NCI-H2081 (cell line): ENCODE measurements at places on chromosomes 3 and 15.
A peak's percentile ranks its signal among the peaks of the same experiment; 100 is the strongest.

DNA sequence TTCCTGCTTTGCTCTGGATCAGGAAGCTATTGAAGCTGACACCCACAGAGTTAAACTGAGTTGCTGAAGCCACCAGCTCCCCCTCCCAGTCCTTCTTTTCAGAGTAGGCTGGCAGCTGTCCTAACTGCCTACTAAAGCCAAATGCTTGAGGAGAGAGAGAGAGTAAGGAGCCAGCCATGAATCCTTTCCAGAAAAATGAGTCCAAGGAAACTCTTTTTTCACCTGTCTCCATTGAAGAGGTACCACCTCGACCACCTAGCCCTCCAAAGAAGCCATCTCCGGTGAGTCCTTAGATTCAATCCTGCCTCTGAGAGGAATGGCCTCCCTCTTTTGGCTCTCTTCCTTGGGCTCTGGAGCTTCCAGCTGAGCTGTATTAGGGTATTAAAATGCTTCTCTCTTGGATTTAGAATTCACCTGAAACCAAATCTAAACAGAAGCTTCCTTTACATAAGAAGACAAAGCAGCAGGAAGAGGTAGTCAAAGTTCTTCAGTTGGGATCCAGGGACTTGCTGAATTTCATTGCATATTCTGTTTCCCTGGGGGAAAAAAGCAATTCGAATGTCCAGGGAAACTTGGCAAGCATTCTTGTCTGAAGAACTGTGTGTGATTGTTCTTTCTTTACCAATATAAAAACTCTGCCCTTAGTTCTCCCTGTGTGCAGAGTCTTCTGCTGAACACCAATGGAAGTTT is at the start of gene SLC15A2:
Gene SLC15A2, plus strand, starts transcription at position 101 of the 690 bp plus-strand sequence. Its CDS starts 76 bp downstream, at position 177.
- no peak for DNase-seq

GRCh38 chr3:176041812-176042211 is 1155.5 kb downstream of the TBL1XR1 start:
- no peak for DNase-seq

DNA sequence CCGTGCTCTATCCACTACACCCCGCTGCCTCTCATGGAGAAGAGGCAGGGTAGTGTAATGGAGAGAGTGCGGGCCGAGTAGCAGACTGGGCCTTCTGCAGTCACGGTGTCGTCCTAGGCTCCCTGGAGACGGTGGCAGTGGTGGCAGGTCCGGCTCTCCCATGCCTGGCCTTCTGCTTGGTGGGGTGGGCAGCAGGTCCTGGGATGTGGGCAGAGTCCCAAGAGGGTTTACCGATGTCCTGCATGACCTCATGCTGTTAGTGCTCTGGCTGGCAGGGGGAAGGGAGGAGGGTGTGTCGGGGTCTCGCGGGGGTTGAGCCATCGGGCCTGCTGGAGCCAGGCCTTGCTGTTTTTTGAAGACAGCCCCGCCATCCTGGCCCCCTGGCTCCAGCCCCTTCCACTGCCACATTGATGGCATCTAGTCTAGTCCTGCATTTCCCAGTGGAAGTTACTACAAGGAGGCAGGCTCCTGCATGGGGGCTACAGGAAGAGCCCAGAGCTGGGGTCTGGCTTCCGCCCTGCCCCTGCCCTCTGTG is 73.6 kb upstream of the SEC13 start:
- DNase-seq: no peak

- no peak for DNase-seq
Observed at GRCh38 chr3:124411728-124412127, 318.5 kb upstream of the UMPS start.

- DNase-seq: no peak
Observed at GRCh38 chr3:164416491-164417222, 661.6 kb downstream of the SI start.

- no peak for DNase-seq
Observed at GRCh38 chr3:186213946-186214345, 105.1 kb upstream of the ETV5 start.

DNA sequence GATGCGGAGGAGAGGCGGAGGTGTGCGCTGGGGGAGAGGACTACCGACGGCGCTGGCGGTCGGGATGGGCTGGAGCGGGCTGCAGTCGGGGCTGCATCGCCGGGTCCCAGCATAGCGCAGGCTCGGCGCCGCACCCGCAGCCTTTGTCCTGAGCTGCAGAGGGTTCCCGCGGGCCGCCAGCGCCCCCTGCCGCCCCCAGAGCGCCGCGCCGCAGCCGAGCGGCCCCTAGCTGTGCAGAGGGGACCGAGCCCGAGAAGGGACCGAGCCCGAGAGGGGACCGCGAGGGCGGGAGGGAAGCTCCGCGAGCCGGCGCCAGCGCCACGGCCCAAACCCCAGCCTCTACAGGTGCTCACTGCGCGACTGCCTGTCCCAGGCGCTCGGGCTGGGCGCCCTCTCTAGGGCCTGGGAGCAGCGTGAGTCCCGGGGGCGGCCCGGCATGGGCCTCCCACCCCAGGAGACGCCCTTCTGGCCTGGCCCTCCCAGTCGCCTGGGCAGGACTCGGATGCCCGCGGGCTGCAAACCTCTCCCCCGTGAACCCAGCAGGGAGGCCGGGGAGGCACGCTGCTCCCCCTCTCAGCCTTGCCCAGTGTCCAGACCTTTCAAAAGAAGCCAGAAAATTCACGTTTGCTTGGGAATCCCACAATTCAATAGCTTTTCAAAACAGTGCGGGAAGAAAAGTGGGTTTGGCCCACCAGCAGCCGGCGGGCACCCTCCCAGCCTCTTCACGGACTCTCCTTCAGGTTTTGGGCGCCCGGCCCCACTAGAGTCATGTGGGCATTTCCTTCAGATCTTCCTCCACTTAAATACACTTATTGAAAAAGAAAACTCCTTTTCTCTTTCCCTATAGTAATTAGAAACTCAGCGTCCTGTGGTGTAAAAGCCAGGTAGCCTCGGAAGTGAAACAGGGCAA is 134.7 kb downstream of the TPRA1 start:
- peak; percentile 85 for DNase-seq

DNA sequence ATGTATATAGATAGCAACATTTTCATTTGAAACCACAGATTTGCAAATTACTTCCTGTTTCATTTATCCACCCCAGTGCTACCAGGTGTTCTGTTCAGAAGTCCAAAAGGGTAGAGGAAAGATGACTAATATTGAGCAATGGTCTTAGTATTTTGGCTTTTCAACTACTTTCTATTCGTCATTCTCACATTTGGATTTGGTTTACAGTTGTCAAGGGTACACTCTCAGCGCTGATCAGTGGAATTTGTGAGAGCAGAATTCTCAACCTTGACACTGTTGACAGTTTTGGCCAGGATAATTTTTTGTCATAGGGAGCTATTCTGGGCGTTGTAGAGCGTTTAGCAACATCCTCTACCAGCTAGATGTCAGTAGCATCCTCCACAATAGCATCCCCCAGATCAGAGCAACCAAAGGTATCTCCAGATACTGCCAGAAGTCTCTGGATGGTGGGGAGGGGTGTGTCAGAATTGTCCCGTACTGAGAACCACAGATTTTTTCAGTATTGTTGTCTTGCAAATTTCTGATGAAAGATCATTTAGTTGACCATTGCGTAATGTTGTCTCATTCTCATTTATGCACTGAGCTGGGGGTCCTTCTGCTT is 4.2 kb downstream of the HMCES start:
- DNase-seq: no peak
